ENCODE measurements at places on chromosomes 2 and 18. TPM values are rescaled to one million over a fixed set of nuclear protein-coding genes. Genes with fewer than 3 reads are reported as not detected.

GRCh38 chr18:46547520-46547919 lies 109.5 kb downstream of the LOXHD1 start:
- DNase-seq = no peak

DNA sequence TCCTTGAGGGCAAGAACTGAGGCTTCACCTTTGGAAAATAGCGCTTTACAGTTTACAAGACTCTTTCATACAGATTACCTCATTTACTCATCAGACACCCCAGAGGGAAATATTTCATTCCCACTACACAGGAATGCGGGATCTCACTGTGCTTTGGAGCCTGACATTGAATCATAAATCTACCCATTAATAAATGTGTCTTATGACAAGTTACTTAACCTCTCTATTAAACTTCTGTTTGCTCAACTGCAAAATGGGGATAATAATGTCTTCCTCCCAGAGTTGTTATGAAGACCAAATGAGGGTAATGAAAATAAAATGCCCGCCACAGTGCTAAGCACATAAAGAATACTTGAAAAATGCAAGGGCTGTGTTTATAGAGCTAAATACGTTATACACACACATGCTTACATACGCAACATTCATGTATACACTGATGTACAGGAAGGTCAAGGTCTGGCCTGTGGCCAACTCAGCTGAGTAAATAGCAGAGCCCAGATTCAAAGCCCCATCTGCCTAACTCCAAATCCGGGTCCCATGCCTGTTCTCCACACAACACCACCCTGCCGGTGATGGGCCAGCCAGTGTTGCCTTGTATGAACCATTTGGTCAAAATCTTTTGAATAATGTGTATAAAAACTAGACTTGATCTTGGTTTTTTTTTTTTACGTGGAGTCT lies 77.8 kb upstream of the STPG4 start:
- no peak for DNase-seq

- DNase-seq = no peak
These were observed 2.0 kb downstream of the IKZF2 start for GRCh38 chr2:213149294-213149875.

DNA sequence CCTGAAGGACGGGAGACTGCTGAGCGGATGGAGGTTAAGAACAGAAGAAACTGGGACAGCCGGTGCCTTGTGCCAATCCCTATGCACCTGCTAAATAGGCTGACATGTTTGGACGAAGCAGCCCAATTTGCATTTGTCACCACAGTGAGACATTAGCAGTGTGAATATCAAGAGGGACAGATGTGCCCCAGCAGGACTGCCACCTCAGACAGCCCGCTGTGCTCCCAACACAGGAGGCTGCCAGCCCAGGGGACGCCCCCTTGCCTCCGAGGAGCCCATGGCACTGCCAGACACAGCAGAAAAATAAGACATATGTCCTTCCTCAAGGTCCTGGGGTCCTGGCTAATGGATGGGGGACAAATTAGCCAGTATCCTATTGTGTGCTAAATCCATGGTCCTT lies 306.7 kb upstream of the POU3F3 start:
- DNase-seq = no peak

GRCh38 chr18:77218642-77219041 lies 31.0 kb upstream of the GALR1 start:
- DNase-seq = no peak

- DNase-seq = no peak
These were observed 349.9 kb downstream of the TSN start for GRCh38 chr2:122105171-122105876.

GRCh38 chr2:196149948-196150347 lies 21.4 kb downstream of the STK17B start:
- no peak for DNase-seq

DNA sequence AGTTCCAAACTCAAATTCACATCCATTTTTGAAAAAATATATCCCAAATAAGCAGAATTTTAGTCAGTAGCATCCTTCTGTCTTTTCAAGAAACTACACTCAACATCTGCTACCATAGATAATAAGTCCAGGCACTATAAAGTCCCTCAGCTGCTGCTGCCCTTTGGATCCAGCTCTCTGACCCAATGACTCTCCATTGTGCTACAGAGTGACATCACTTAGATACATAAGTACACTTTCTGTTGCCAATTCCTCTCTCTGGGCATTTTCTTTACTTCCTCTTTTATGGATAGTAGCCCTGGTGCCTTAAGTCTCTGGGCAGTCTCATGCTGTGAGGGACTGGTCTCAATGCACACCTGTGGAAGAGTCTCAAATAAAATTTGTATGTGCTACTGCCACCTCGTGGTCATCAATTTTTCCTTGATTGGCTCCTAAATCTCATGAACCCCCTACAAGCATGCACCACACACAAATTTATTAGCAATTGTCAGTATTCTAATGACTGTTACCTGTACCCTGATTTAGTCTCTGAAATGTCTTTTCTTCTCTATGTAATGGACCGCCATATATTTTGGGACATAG lies 219.2 kb downstream of the LRP1B start:
- no peak for DNase-seq

DNA sequence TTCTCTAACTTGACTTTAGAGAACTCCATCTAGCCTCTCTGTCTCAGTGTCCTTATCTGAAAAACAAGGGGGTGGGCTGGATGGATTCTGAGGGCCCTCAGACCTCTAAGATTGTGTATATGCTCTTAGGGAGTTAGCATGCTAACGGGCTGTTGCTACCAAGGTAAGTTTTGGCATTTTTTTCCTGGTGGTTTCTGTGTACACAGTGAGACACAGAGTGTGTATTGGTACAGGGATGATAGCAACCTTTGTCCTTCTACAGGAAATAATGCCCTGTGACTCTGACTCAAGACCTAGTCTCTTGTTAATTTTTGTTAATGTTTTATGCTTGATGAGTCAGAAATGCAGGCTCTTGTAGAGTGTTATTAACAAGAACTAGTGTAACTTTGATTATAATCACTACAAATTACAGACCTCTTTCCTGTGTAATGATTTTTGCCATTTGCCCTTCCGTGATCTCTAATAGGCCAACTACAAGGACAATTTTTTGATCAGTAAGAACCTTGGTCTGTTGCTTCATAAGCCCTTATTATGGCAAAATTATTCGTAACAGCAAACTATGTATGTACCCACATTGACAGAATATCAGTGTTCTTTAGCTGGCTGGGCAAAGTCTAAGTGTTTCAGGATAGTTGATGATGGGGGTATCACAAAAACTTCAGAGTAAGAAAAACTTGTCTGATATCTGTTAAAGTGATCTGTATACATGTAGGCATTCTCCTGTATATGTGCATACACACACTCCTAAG lies 89.7 kb downstream of the SPTBN1 start:
- DNase-seq = peak; percentile 63

The MATN3 gene
- total RNA-seq = 5.3 TPM

The SKA1 gene
- 36.4 TPM for total RNA-seq

The NGEF gene
- 35.4 TPM for total RNA-seq
